ENCODE measurements at places on chromosomes 2 and 18. TPM values are rescaled to one million over a fixed set of nuclear protein-coding genes. Genes with fewer than 3 reads are reported as not detected.

GRCh38 chr2:105404736-105405135 lies 5.9 kb upstream of the FHL2 start:
- no peak for DNase-seq

DNA sequence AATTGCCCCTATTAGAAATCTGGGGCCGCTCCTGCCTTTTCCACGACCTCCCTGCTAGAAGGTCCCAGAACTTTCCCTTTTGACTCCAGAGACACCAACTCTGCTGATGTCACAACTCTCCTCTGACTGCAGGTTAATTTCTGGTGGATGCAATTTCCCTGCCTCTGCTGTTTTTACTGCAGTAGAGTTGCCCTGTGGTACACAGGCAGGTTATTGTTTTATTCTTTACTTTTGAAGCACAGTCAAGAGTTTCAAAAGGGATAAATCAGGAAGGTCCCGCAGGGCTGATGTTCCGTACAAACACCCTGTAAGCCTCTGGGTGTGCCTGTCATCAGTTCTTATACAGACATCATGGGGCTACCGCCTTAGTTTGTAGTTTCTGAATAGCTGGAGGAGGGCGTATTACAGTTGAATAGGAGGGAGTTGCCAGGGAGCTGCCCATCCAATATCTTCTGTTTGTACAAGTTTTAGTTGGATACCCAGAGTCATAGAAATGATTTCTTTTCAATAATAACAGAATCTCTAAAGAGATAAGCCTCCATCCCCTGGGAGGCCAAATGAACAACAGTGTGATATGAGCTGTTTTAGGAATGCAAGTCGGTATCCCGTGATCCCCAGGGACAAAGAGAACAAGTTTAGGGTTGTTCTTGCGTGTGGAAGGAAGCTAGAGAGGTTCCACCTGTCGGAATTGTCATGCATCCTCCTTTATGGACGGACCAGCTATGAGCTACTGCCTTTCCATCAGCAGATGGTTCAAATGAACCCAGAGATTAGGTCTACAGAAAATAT lies 108.4 kb upstream of the COPS8 start:
- no peak for DNase-seq

- no peak for DNase-seq
These were observed 15.4 kb downstream of the GDF7 start for GRCh38 chr2:20682167-20682920.

DNA sequence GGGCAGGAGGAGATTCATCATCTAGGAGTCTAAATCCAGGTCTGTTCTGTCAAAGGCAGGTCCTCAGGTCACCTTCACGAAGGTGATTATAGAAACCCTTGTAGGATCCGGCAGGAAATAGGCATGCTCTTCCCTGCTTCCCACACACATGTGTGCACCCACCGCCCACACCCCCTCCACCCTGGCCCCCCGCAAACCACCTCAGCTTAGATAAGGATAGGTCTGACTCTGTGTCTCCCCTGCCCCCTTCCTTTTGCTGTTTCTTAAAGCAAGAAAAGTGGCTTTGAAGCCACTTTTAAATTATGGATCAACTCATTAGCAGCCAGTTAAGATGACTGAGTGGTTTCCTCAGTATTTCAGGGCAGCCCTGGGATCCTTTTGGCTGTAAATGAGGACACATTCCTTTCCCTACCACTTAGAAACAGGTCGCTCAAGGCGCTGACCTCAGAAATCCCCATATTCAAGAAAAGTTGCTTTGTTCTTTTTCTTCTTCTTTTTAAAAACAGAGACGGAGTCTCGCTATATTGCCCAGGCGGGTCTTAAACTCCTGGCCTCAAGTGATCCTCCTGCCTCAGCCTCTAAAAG lies 14.5 kb upstream of the CIB4 start:
- DNase-seq: no peak

DNA sequence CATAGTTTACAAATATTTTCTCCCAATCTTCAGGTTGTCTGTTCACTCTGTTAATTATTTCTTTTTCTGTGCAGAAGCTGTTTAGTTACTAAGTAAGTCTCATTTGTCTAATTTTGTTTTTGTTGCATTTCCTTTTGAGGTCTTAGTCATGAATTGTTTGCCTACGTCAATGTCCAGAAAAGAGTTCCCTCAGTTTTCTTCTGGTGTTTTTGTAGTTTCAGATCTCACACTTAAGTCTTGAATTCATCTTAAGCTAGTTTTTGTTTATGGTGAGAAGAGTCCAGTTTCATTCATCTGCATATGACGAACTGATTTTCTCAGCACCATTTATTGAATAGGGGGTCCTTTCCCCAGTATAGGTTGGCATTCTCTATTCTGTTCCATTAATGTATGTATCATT lies 1252.2 kb upstream of the TMEFF2 start:
- DNase-seq: no peak

- no peak for DNase-seq
These were observed 155.6 kb downstream of the QPCT start for GRCh38 chr2:37500031-37500430.

The ALKAL2 gene
- 6.9 TPM for total RNA-seq

The SLC5A7 gene
- 0.78 TPM for total RNA-seq

The IL1R2 gene
- total RNA-seq: 6.1 TPM
